ENCODE measurements at places on chromosomes 4 and X.

DNA sequence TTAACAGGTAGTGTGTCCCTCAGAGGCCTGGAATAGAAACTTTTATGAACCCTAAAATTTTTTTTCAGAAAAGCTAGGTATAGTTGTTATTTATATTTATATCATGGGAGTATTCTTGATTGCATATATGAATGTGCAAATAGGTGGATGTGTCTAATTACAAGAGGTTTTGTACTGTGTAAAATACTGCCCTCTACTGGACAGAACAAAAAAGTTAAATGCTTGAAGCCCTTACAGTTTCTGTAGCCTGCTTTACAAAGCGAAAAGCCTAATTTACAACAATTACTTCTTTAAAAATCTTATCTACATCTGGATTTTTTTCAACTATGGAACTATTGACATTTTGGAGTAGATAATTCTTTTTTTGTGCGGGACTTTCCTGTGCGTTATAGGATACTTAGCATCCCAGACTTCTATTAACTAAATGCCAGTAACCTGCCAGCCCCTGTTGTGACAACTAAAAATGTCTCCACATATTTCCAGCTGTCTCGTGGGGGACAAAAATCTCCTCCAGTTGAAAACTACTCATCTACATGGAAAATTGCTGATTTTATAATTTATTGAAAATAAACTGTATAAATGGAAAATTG is 35.1 kb downstream of the ENPEP start:
- DNase-seq = peak; percentile 42

DNA sequence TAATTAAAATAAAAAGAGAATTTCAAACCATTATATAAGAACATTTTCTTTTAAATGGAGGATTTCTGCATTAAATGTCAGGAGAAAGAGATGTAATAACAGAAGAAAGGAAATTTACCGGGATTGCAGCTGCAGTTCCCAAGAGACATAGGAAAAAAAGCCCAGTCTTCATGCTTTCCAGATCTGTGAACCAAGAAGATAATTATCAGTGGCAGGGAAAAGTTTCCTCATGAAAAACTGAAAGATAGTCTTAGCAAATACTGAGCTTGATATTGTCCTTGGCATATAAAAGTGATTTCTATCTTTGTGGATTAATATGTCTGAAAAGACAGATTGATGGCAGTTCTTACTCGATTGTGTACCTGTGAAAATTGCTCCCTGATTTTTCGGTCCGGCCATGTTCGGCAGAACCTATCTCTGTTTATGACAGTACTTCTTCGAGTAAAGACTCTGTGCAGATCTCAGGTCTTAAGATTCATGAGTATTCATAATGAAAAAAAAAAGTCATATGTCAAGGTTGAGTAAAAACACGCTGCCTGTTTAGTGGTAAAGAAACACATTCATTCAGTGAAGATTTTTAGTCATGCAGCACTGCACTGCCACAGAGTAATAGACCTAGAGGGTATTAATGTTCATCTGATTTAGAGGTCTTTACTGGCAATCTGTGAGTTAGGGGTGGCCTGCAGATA is 29.6 kb downstream of the SPARCL1 start:
- no peak for DNase-seq

- no peak for DNase-seq
Observed at GRCh38 chrX:151984902-151985301, 10.4 kb upstream of the GABRE start.

DNA sequence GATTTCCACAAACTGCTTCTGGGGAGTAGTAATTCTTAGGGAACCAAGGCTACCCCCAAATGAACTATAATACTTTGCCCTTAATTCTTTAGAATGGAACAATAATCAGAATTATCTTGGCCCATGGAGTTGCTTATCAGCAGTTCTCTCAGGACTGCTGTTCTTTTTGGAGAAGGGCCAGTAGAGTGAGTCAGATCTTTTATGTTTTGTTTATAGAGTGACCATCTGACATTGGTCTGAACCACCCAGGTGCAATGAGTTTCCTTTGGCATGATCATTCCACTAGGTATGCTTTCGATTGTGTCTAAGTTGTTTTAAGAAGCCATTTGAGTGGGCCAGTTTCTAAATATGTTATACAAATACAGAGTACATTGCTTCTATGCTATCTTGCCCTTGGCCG is 31.8 kb downstream of the PRRG1 start:
- DNase-seq = peak; percentile 18

DNA sequence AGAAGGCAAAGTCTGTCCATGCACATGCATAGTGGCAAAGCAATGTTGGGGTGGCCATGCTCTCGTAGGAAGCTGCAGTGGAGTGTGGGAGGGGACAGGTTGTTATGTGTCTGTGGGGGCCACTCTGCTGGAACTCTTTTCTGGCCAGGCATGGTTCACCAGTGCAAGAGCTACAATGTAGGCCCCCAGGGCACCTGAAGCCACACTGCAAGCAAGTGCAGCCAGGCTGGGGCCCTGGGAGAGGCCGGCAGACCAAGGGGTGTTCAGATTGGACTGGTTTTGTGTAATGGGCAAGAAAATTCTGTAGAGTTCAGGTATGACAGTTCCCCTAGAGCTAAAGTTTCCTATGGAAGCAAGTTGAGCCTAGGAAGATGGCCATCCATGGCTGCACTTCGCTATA is 97.0 kb upstream of the ZC4H2 start:
- no peak for DNase-seq

DNA sequence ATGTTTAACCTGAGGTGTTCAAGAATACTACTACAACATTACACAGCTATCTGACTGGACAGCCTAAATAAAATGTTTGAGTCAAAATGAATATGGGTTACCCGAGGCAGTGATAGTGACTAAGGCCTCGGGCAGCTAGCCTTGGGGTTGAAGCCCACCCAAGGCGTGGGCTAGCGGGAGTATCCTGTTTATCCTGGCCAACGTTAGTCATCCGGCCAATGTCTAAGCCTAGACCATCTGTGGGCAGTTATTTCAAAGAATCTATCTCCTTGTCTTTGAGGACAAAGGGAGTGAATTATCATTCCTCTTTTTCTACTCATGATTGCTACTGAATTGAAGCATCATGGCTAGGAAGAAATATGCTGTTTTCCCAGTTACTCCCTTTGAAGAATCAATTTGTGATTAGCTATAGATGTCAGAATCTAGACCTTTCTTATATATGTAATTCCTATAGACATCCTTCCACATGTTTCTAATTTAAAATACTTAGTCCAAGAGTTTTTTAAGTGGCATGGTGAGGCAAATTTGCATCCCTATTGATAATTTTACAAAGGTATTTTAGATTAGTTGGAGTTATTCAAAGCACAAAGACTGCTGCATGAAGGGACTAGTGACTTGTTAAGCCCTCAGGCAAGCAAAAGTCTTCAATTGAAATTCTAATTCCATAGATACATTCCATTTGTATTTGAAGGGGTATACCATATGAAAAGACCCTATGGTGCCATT is 6.0 kb upstream of the PDGFC start:
- peak; percentile 78 for DNase-seq

DNA sequence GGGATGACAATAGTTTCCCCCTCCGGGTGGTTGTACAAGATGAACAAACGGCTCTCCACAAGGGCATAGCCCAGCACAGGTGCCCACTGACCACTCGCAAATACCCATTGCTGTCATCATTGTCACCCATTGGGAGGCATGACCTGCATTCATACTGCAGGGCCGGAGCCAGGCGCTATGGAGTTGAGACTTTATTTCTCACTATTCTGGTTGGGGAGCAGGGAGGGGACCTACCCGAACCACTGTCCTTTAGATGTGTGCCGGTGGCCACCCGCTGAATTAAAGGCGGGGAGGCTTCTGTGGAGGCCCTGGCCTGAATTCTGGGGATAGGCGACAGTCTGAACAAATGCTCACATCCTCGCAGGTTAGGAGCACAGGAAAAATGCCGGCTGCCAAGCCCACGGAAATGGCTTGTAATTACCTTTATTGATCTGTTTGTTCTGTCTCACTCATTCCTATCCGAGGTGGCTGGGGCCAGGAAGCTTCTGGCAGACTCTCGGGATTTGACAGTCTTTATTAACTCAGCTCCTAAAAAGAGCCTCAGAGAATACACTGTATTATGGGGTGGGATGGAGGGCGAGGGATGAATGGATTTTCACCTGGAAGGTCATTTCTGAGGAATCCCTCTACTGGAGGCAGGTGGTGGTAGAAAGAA is 125.1 kb upstream of the PSAPL1 start:
- no peak for DNase-seq
